Airway epithelial cell (primary cell): ENCODE measurements at places on chromosomes 1 and 21. TPM values are rescaled to one million over a fixed set of nuclear protein-coding genes. Genes with fewer than 3 reads are reported as not detected.

Gene NR1I3
- not detected in 2 replicates for total RNA-seq

Gene CRP
- not detected in 2 replicates for total RNA-seq

Gene ASTN1
- not detected in 2 replicates for total RNA-seq

Gene LCE1C
- not detected in 2 replicates for total RNA-seq

Gene WNT4
- 5.8 and 6.2 TPM in 2 replicates for total RNA-seq

Gene CCDC24
- 5.3 and 6.4 TPM in 2 replicates for total RNA-seq

Gene CRTC2
- total RNA-seq: 11.1 and 15.9 TPM in 2 replicates

Gene ATP1A4
- total RNA-seq: not detected in 2 replicates

Gene GBP5
- total RNA-seq: 0.05 and 0.71 TPM in 2 replicates

Gene PYCR2
- 55.5 and 63.7 TPM in 2 replicates for total RNA-seq

Gene CD5L
- not detected in 2 replicates for total RNA-seq

Gene CLEC20A
- 0.28 TPM in 1 of 2 replicates, not detected in the other for total RNA-seq

Gene SMYD3
- total RNA-seq: 15.2 and 20.8 TPM in 2 replicates

Gene MAEL
- not detected in 2 replicates for total RNA-seq

Gene TRIM67
- total RNA-seq: not detected in 2 replicates

Gene TMEM63A
- total RNA-seq: 6.5 and 8.7 TPM in 2 replicates

Gene VAV3
- total RNA-seq: 7.2 and 7.3 TPM in 2 replicates

Gene IFI44
- total RNA-seq: 0.37 and 2.8 TPM in 2 replicates

Gene TMPRSS2
- 1.0 and 1.2 TPM in 2 replicates for total RNA-seq

Gene TPR
- total RNA-seq: 45.6 and 55.2 TPM in 2 replicates

Gene RNF186
- not detected in 2 replicates for total RNA-seq

Gene CELA3A
- not detected in 2 replicates for total RNA-seq

Gene CHI3L1
- total RNA-seq: 0.09 and 0.35 TPM in 2 replicates

Gene REN
- total RNA-seq: not detected in 2 replicates

Gene APOBEC4
- not detected in 2 replicates for total RNA-seq

Gene YARS1
- total RNA-seq: 66.5 and 101 TPM in 2 replicates
